ENCODE measurements at places on chromosomes 7 and 10. TPM values are rescaled to one million over a fixed set of nuclear protein-coding genes. Genes with fewer than 3 reads are reported as not detected.

DNA sequence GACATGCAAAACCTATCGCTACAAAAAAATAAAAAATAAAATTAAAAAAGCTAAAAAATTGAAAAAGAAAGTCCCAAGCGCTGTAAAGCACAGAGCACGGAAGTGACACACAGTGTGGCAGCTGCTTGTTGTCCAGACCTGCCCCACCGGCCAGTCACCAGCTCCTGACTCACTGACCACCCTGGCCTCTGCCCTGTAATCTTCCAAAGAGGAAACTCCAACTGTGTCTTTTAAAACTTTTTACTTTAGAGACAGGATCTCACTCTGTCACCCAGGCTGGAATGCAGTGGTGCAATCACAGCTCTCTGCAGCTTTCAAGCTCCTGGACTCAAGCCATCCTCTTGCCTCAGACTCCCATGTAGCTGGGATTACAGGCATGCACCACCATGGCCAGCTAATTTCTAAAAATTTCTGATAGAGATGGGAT lies 23.6 kb downstream of the GNA12 start:
- H3K27me3 ChIP-seq, result no peaks in the 10 kb centered on the region
- H3K4me1 ChIP-seq, result peaks cover 18% of the 10 kb centered on the region
- peak; percentile 66 for DNase-seq
- H3K4me3 ChIP-seq, result no peak overlapping the region

The RBAK gene
- total RNA-seq, result 6.0 TPM

The TAS2R5 gene
- 3.4 TPM for total RNA-seq

The HOXA2 gene
- 0.88 TPM for total RNA-seq

DNA sequence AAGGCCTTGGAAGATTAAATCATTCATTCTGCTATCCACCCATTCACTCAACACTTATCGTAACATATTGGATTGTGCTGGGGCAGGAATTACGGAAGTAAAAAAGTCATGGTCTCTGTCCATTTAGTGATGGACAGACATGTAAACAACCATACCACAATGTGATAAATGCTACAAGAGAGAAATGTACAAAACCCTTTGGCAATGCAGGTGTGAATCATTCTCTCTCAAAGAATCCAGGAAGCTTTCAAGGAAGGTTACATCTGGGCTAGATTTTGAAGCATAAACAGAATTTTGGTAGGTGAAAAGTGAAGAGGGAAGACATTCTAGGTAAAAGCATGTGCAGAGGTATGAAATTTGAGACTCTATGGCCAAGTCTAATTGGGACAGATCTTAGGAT lies 61.7 kb upstream of the KCNIP2 start:
- no peak overlapping the region for H3K4me3 ChIP-seq
- no peaks in the 10 kb centered on the region for H3K36me3 ChIP-seq
- peaks cover 9% of the 10 kb centered on the region for H3K4me1 ChIP-seq
- H3K27ac ChIP-seq, result no peak overlapping the region

The PIP gene
- not detected for total RNA-seq

GRCh38 chr7:50448823-50449222 lies 1.3 kb downstream of the FIGNL1 start:
- H3K27ac ChIP-seq, result no peak overlapping the region
- H3K4me1 ChIP-seq, result peaks cover 15% of the 10 kb centered on the region
- no peak for DNase-seq
- no peak overlapping the region for H3K4me3 ChIP-seq
- peaks cover 22% of the 10 kb centered on the region for H3K36me3 ChIP-seq

- no peaks in the 10 kb centered on the region for H3K27me3 ChIP-seq
- no peaks in the 10 kb centered on the region for H3K36me3 ChIP-seq
- H3K4me3 ChIP-seq, result no peak overlapping the region
- peak overlapping the region; percentile 96 for H3K27ac ChIP-seq
These were observed 38.4 kb downstream of the RHOBTB1 start for GRCh38 chr10:60905580-60905979.

DNA sequence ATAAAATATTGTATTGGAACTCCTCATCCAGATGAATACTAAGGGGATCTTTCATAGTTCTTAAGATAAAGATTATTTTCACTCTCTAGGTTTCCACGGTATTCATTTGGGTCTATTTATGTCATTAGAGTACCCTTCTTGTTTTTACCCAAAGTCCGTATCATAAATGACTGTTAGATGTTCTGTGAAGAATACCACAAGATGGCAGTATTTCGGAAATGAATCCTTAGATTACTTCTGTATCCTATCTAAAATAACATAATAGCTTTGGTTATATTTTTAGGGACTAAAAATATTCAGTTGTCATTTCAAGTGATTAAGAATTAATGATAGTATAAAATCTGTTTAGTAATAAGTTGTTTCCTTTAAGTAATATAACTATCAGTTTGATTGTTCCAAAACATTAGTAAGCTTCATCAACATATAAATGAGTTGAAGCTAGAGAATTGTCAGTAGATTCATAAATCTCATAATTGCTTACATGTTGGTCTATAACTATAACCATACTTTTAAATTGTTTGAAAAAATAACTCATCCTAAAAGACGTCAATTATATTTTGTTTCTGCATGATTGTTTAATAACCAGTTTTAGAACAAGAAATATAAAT lies 337.5 kb upstream of the KCND2 start:
- H3K4me1 ChIP-seq, result no peaks in the 10 kb centered on the region
- no peak overlapping the region for H3K27ac ChIP-seq
- H3K4me3 ChIP-seq, result no peak overlapping the region
- H3K36me3 ChIP-seq, result no peaks in the 10 kb centered on the region
- no peak for DNase-seq
- no peaks in the 10 kb centered on the region for H3K27me3 ChIP-seq

The PNLIPRP1 gene
- not detected for total RNA-seq

Data from gastrocnemius medialis (tissue), 4 donors.